ENCODE measurements at places on chromosomes 1 and 21.

GRCh38 chr1:203187304-203187685, 791 bp upstream of the CHI3L1 start:
- no peak overlapping the region for H3K27ac ChIP-seq
- no peaks in the 10 kb centered on the region for H3K4me1 ChIP-seq
- no peaks in the 10 kb centered on the region for H3K27me3 ChIP-seq
- H3K36me3 ChIP-seq, result no peaks in the 10 kb centered on the region
- H3K4me3 ChIP-seq, result no peak overlapping the region

- H3K4me1 ChIP-seq, result no peaks in the 10 kb centered on the region
- no peaks in the 10 kb centered on the region for H3K36me3 ChIP-seq
- no peak overlapping the region for H3K4me3 ChIP-seq
- DNase-seq, result no peak
- no peak overlapping the region for H3K27ac ChIP-seq
Observed at GRCh38 chr1:187033693-187034390, 205.1 kb downstream of the PLA2G4A start.

DNA sequence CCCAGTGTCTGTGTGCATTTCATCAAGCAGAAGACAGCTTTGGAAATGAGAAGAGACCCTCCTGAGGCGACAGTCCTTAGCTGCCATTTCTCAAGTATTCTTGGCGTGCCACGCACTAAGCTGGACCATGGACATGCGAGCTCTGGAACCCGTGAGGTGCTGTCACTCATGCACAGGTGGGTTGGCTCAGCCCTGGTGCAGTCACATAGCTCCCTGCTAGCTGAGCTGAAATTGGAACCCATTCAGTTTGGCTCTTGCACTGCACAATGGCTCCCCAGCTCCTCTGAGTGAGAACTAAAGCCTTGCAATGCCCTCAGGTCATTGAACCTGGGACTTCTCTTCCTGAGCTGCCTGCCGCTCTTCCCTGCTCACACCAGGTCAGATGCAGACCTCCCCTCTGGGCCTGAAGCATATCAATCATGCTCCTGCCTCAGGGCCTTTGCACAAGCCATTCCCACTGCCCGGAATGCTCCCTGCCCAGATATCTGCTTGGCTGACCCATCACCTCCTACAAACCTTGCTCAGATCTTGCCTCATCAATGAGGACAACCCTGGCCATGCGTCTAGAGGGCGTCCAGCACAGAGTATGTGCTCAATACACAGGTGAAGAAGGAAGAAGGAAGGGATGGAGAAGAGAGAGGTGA, 6.3 kb upstream of the SRARP start:
- H3K27ac ChIP-seq, result no peak overlapping the region
- no peak for DNase-seq
- H3K27me3 ChIP-seq, result no peaks in the 10 kb centered on the region
- no peak overlapping the region for H3K4me3 ChIP-seq

- DNase-seq, result no peak
- H3K27me3 ChIP-seq, result no peaks in the 10 kb centered on the region
- no peaks in the 10 kb centered on the region for H3K4me1 ChIP-seq
Observed at GRCh38 chr1:6105218-6105679, 59.6 kb downstream of the KCNAB2 start.

DNA sequence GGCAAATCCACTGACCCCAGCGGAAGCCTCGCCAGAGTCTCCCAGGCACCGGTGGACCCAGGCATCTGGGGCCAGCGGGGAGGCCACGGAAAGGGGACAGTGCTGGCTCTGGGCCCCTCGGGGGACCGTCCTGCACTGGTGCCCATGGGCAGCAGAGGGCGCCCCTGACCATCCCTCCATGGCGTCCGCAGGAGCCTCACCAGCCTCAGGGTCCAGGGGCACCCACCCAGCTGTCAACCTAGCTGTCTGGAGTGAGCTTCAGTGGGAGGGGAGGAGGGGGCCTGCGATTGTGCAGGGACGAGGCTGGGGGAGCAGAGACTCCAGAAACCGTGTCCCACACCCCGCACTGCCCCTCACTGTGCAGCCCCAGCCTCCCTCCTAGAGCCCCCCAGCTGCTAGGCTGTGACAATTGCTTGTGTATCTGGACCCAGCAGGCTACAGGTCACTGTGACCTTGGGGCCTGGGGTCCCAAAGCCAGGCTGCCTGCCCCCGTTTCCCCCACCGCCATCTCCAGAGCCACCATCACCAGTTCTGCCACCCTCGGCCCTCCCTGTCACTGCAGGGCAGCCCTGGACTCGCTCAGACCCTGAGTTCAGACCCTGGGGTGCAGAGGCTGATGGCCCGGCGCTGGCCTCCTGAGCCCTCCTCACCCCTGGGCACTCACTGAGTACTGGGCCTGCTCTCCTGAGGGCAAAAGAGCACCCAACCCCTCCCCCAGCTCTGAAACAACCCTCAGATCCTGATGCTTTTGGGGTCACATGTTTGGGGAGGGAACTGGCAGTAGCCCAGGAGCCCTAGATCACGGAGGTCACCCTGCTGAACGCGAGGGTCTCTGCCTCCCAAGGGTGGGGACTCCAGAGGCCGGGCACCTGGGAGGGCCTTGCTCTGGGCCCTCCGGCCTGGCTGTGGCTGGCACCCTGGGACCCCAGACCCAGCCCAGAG, 10.6 kb upstream of the COL6A1 start:
- no peak for DNase-seq
- peaks cover 32% of the 10 kb centered on the region for H3K27me3 ChIP-seq
- H3K4me1 ChIP-seq, result peaks cover 21% of the 10 kb centered on the region

GRCh38 chr1:60727552-60727951, 354.8 kb upstream of the NFIA start:
- H3K4me3 ChIP-seq, result no peak overlapping the region
- H3K27me3 ChIP-seq, result no peaks in the 10 kb centered on the region
- no peak overlapping the region for H3K27ac ChIP-seq
- H3K4me1 ChIP-seq, result no peaks in the 10 kb centered on the region
- DNase-seq, result no peak

DNA sequence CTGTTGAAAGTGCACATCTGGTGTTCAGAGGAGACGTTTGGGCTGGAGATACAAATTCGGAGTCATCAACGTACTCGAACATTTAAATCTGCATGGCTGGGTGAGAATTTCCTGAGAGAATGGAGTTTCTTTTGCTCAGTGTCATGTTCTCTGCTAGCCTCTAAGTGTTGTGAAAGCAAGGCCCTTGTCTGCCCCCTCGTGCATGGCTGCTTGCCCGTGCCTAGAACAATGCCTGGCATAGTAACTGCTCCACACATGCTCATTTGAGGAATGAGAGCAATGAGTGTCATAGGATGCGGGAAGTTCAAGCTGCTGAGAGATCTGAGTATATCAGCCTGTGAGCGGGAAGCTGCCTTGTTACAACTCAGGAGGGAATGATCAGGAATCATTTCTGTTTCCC, 171.1 kb upstream of the CSF3R start:
- H3K36me3 ChIP-seq, result no peaks in the 10 kb centered on the region
- H3K4me3 ChIP-seq, result no peak overlapping the region
- no peak overlapping the region for H3K27ac ChIP-seq
- H3K4me1 ChIP-seq, result no peaks in the 10 kb centered on the region

DNA sequence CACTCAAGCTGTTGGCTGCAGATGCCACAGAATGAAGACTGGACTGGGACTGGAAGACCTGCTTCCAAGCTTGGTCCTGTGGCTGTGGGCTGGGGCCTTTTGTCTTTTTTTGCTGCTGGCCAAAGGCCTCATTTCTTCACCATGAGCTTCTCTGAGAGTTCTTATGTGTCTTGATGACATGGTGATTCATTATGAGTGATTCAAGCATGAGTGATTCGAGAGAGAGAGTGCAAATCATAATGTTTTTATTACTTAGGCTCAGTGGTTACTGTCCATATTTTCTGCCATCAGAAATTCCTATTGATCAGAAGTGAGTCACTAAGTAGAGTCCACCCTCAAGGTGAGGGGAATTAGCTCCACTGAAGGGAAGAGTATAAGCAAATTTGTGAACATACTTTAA, 94.0 kb downstream of the PCP4 start:
- no peaks in the 10 kb centered on the region for H3K4me1 ChIP-seq
- H3K36me3 ChIP-seq, result no peaks in the 10 kb centered on the region
- no peak for DNase-seq
- no peaks in the 10 kb centered on the region for H3K27me3 ChIP-seq
- no peak overlapping the region for H3K27ac ChIP-seq
- no peak overlapping the region for H3K4me3 ChIP-seq

DNA sequence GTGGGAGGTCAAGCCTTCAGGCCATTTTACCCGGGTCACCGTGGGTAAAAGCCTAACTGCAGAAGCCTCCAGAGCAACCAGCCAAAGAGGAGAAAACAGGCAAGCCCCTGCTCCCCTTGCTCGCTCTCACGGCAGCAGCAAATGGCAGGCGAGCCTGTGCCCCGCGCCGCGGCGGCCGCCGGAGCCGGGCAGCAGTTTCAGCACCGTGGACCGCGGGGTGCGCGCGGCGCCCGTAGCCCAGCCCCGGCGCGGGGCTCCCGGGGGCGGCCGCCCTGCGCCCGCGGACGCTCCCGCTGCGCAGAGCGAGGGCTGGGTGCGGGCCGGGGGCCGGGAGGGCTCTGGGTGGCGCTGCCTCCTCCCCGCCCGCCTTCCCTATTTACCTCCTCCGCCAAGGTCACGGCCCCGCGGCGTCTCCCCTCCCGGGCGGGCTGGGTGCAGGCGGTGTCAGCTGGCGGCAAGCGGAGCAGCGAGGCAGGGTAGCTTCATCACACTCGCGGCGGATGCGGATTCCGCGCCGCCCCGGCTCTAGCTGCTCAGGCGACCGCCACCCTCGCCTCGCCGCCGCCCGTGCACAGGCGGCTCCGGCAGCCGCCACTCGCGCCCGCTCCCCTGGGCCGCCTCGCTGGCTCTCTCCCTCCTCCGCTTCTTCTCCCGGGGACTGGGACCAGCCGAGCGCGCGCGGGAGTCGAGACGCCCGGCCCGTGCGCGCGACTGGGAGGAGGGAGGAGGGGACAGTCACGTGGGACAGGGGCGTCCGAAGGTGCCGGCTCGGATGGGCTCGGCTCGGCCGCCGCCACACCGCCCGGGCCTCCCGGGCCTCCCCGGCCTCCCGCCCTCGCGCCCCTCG, at the start of gene RGS7:
Gene RGS7, minus strand, starts transcription at position 687 of the 847 bp plus-strand sequence.
- H3K27me3 ChIP-seq, result peaks cover 7% of the 10 kb centered on the region
- H3K27ac ChIP-seq, result no peak within 1 kb of the TSS
- no peaks in the 10 kb centered on the region for H3K36me3 ChIP-seq
- H3K4me3 ChIP-seq, result peak within 1 kb of the TSS; percentile 38

GRCh38 chr1:3928586-3928985, 28.5 kb upstream of the C1orf174 start:
- no peak overlapping the region for H3K4me3 ChIP-seq
- no peak for DNase-seq
- no peaks in the 10 kb centered on the region for H3K4me1 ChIP-seq
- no peaks in the 10 kb centered on the region for H3K36me3 ChIP-seq
- no peaks in the 10 kb centered on the region for H3K27me3 ChIP-seq

- no peak overlapping the region for H3K27ac ChIP-seq
- no peaks in the 10 kb centered on the region for H3K27me3 ChIP-seq
- H3K4me3 ChIP-seq, result no peak overlapping the region
- H3K4me1 ChIP-seq, result no peaks in the 10 kb centered on the region
Observed at GRCh38 chr1:50846224-50846839, 113.7 kb downstream of the FAF1 start.

DNA sequence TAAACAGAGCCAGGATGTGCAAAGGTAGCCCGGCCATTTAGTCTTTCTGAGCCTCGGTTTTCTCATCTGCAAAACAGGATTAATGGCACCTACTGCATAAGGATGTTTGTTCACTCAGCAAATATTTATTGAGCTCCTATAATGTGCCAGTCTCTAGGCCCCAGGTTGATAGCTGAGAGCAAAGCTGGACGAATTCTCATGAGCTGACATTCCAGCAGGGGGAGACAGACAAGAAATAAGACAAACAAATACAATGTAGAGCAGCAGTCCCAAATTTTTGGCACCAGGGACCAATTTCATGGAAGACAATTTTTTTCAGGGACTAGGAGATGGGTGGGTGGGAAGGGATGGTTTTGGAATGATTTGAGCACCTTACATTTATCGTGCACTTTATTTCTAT, 74.3 kb upstream of the PAX7 start:
- H3K27me3 ChIP-seq, result peaks cover 24% of the 10 kb centered on the region
- DNase-seq, result no peak
- no peak overlapping the region for H3K4me3 ChIP-seq
- no peak overlapping the region for H3K27ac ChIP-seq
- H3K36me3 ChIP-seq, result no peaks in the 10 kb centered on the region
- no peaks in the 10 kb centered on the region for H3K4me1 ChIP-seq

GRCh38 chr1:31598980-31599379, 18.5 kb upstream of the HCRTR1 start:
- H3K4me3 ChIP-seq, result no peak overlapping the region
- no peak for DNase-seq
- H3K36me3 ChIP-seq, result no peaks in the 10 kb centered on the region
- no peak overlapping the region for H3K27ac ChIP-seq
- no peaks in the 10 kb centered on the region for H3K27me3 ChIP-seq

- H3K4me3 ChIP-seq, result no peak overlapping the region
- no peaks in the 10 kb centered on the region for H3K36me3 ChIP-seq
- no peaks in the 10 kb centered on the region for H3K27me3 ChIP-seq
- H3K27ac ChIP-seq, result no peak overlapping the region
Observed at GRCh38 chr1:21072721-21073120, 104.0 kb downstream of the EIF4G3 start.

GRCh38 chr1:9009438-9010370, 16.5 kb downstream of the SLC2A7 start:
- no peak overlapping the region for H3K4me3 ChIP-seq
- DNase-seq, result no peak
- no peaks in the 10 kb centered on the region for H3K36me3 ChIP-seq
- no peaks in the 10 kb centered on the region for H3K4me1 ChIP-seq

DNA sequence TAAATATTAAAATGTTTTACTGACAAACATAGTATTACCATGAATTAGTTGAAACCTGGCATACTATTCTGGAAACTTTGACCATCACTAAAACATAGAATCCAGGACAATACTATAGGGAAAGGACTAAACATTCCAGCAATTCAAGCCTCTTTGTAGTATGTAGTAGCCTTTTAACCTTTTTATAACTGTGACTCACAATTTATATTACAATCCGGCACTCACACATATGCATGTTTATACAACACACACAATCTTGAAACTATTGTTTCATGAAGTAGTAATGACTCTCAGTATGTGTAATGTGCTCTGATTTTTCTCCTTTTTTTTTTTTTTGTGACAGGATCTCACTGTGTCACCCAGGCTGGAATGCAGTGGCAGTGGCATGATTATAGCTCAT, 64.3 kb downstream of the ANKRD13C start:
- no peak for DNase-seq
- no peak overlapping the region for H3K27ac ChIP-seq
- no peaks in the 10 kb centered on the region for H3K4me1 ChIP-seq
- H3K36me3 ChIP-seq, result no peaks in the 10 kb centered on the region
- no peaks in the 10 kb centered on the region for H3K27me3 ChIP-seq

GRCh38 chr21:42038826-42039425, 28.8 kb upstream of the ZBTB21 start:
- no peak overlapping the region for H3K27ac ChIP-seq
- no peak for DNase-seq
- H3K4me1 ChIP-seq, result no peaks in the 10 kb centered on the region
- no peaks in the 10 kb centered on the region for H3K36me3 ChIP-seq

DNA sequence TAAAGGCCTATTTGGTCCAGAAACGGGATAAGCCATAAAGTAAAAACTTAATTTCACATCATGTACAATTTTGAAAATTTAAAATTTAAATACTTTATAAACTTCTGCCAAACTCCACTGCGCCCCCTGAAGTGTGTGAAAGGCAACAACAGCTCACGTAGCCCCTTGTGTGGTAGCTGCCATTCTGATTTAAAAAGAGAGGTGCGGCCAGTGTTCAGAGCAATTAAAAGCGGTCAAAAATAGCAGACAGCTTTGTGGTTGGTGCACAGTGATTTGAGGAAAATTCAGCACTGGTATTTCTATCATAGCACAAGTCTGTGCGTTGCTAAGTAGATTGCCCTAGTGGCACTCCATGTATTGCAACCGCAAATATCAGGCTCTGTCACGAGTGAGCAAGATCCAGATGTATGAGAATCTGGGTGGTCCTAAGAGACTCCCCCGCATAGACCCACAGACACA, 122.5 kb downstream of the ATG4C start:
- H3K36me3 ChIP-seq, result no peaks in the 10 kb centered on the region
- H3K27ac ChIP-seq, result no peak overlapping the region
- H3K27me3 ChIP-seq, result no peaks in the 10 kb centered on the region
- DNase-seq, result no peak

Data from colonic mucosa (tissue), 4 donors.